ENCODE measurements at places on chromosomes 6 and 20.

- DNase-seq, result peak; percentile 33
Measured at GRCh38 chr6:38612143-38612965, 27.4 kb downstream of the BTBD9 start.

GRCh38 chr6:120096696-120097260 lies 747.2 kb upstream of the MAN1A1 start:
- no peak for DNase-seq

DNA sequence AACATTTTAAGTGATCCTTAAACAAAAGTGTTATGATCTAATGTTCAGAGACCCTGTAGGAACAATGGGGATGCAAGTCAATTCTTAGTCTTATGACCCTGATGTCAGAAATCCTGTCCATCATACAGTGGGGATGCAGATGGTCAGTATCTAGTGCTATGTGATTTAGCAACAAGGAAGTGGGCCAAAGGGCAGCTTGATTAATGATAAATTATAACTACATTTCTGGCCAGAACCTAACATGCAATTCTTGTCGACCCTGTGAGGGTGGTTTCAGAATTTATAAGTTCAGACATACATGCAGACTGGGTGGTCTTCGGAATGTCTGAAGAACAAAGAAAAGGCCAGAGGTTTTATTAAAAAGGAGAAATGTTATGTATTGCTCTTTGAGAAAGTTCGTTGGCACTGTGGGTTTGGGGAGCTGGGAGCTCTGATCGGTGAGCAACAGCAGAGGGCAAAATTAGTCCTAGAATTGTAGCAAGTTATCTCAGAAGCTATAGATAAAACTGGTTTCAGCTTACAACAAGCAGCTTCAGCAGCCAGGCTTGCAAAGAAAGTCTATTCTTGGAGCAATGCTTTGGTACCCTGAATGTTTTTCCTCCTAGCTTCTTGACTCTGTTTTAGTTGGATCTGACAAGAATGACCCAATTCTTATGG lies 50.8 kb downstream of the RPF2 start:
- DNase-seq, result no peak

DNA sequence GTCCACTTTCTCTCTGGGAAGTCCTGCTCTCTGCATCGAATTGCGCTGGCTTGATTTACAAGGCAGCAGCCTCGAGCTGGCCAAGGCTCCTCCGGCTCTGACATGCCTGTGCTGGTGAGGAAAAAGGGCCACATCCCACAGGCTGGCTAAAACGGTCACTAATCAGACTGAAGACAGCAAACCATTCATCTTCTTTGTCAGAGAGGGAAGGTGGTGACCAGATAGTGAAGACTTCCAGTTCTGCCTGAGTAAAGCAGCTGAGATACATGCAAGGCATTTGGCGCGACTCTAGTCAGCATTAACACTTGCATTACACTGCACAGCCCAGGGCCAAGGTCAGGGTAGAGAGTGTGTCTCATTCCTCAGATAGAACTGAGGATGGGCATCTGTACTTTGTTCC lies 203.2 kb upstream of the MAP3K7 start:
- peak; percentile 3 for DNase-seq

DNA sequence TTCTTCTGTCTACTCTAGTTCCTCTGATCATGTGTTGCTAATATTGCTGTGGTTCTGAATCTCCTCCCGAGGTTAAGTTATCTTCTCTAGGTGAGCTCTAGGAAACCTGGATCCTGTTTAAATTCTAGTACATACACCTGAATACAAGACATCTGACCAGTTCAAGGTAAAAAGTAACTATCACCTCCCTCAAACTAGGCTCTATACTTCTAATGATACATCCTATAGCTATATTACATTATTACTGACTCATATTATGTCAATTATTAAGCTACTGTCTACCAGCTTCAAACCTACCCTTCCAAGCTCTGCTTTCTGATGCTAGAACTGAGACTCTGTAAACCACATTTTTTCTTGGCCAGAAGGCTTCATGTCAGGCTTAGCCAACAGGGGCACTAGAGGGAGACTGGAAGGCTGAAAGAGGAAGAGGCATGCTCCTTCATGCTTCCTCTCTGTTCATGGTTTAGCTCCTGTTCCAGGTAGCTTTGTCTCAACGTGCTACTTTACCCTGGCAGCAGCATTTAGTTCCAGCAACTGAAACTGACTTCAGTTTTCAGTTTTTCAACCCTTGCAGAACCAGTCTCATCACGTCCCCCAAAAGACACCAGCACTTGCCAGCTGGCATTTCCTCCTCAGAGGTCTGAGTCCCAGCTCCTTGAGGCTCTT lies 148.4 kb upstream of the TOP1 start:
- DNase-seq, result no peak

DNA sequence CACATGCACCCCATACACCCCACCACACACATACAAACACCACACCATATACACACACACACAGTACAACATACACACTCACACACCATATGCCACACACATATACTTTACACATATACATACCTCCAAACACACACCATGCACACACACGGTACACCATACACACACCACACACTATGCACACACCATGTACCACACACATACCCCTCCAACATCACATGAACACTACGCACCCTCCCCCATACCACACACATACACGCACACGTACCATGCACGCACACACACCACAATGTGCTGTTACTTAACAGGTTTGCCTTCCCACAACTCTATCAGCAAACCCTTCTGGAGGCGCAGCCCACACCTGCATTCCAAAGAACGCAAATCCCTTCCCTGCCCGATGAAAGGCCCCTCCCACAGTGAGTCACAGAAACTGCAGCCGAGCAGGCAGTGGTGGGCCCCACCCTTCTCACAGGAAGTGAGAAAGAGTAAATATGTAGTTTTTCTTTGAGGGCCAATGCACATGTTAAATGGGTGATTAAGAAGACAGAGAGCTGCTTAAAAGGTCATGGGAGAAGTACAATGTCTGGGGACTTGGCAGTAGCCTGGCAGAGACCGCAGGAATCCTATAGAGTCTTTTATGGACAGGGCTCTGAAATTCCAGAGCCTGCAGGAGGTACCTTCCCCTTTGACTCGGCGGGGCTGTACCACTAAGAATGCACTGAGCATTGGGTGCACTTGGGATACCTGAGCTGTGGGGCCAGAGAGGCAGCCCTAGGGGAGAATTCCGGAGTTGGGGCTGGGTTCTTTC lies 34.1 kb upstream of the EZR start:
- peak; percentile 93 for DNase-seq

DNA sequence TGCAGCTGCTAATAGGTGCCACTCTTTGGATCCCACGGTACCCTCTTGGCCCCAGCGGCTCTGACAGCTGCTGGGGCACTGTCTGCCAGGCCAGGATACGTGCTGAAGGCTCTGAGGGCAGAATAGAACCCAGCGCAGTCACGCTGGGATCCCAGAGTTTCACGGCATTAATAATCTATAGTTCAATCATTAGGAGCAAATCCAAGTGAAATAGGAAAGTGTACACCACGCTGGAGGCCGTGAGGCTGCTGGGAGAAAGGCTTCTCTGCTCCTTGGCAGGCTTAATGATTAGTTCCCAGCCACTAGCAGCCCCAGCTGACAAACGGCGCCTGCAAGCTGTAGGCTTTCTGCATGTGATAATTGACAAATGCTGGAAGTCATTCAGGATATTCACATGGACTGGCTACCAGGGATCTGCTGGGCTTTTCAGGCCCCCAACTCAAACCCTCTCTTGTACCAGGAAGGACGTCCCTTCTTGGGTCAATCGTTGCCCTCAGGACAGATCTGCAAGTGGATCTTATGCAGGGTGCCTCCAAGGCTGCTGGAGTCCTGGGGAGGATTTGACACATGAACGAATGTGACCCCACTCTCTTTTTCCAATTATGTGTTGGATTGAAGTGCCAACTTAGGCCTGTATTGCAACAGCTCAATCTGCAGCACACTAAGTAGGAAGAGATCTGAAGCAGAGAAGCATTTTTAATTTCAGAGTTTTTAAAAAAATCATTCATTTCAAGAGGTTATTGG lies 50.1 kb upstream of the INSM1 start:
- no peak for DNase-seq

DNA sequence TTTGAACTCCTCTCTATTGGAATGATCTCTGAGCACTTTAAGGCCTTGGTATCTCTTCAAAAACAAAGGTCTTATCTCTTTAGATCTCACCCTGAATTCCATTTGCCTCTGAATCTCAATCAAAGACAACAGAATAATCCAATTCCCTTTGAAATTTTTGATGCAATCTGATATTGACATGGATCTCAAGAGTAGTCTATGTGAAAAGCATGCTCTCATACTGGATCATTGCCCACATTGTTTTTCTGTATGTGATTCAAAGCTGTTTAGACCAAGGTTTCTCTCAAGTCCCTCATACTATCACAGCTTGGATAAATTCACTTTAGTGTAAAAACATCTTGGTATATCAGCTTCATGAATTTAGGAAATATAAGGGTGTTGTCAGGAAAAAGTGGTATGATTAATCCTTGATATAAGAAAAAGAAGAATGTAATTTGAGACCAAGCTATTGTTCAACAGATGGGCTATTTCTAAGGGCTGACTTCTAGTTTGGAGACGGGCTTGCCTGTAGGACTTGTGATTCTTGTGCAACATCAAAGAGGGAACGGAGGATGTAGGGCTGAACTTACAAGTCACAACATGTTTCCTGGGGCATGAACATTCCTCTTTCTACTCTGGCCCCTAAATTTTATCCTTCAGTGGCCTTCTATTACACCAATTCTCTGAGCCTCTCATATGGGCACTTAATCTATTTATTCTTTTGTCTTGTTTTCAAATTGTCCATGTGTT lies 77.9 kb upstream of the CITED2 start:
- DNase-seq, result no peak

DNA sequence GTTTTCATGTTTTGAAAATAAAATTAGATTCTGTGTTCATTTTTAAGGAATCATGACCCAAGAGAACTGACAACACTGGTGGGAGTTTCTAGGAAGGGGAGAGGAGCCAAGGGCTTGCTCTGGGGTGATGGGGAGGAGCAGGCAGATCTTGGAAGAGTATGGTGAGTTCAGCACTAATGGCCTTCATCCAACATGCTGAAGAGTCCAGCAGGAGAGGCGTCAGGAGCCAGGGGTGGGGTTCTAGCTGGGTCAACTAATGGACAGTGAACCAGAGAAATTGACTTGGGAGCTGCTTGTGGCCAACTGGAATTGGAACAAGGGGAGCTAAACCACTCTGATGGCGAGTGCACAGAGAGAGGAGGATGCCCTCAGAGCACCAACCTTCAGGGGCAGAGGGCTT lies 107.1 kb downstream of the MRPL14 start:
- DNase-seq, result no peak

DNA sequence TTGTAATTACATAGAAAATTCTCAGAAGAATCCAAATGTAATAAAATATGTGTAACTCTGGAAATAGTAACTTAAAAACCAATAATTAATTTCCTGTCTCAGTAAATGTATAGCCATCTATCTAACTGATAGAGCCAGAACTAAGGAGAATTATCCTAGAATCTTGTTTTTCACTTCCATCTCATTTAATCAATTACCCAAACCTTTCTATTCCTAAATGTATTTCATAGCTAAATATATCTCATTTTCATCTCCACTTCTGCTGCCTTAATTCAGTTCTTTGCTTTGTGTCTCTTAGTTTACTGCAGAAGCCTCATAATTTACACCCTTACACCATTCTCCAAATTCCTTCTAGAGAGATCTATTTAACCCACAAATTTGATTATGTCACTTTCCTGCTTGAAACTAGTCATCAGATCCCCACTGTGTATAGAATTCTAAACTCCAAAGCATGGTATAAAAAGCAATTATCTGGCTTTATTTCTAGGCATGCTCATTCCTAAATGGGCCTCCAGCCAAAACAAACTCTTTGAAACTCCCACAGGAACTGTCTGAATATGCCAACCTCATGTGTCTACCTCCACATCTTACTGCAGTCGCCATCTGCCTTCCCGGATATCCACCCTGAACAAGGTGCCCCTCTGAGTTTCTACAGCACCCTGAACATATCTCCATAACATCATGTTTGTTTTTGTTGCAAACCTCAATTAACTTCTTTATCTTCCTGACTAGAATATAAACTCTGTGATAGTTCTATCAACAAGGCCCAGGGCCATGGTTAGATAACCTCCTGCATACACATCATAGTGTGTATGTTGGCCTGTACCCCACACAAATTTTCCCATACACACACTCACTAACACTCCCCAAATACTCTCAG lies 70.5 kb upstream of the ADTRP start:
- DNase-seq, result peak; percentile 75
